ENCODE measurements at places on chromosomes 16 and 17.

- DNase-seq: no peak
Measured at GRCh38 chr16:56870276-56870888, 5.4 kb downstream of the SLC12A3 start.

GRCh38 chr16:4550591-4550990 is 5.5 kb upstream of the C16orf96 start:
- DNase-seq: no peak

- DNase-seq: no peak
Measured at GRCh38 chr16:4519274-4520058, 19.1 kb downstream of the CDIP1 start.

DNA sequence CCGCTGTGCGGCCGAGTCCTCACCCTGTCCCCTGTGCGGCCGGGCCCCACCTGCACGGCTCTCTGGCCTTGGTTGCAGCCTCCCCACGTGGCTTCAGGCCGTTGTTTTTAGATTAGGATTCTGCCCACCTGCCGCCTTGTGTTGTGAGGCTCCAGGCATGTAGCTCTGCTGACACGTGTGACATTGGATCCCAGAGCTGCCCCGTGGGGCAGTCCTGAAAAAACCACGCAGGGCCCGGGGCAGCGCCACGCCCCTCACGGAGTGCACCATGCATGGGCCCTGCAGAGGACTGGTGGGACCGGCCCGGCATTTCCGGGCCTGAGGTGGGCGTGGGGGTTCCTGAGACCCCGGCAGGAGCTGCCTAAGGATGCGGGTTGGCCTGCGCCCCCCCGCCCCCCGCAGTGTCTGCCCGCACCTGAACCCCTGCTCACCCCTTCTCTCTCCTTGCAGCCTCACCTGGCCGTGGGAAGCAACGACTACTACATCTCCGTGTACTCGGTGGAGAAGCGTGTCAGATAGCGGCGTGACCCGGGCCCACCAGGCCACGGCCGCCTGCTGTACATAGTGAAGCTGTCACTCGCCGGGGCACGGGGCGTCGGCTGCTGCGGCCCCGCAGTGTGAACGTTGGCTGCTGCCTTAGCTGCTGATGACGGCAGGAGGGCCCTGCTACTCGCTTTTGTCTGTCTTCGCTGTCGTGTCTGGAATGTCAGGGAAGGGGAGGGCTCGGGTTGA is 27.7 kb upstream of the CHMP6 start:
- no peak for DNase-seq

DNA sequence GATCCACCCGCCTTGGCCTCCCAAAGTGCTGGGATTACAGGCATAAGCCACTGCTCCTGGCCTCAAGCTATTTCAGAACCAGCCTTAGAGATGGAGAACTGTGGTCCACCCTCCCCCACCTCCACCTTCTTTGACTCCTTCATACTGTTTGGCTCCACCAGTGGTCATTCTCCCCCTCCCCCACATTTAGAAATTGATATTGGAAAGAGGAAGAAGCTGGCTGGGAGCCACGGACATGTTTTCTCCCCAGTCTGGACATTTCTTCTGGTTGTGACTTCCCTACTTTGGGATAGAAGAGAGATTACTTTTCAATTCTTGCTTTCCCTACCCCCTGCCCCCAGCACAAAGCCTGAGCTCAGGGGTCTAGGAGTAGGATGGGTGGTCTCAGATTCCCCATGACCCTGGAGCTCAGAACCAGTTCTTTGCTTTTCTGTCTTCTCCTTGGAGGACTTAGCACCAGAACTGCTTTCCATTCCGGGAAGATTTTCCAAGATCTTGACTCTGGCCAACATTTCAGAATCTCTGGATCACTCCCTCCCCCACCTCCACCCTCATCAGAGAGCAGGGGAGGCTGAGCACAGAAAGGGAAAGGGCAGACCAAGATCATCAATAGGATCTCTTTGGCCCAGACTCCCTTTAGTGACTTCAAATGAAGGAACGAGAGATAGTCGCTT is 16.3 kb downstream of the CAVIN1 start:
- no peak for DNase-seq

GRCh38 chr17:69401251-69401650 is 13.2 kb upstream of the MAP2K6 start:
- DNase-seq: no peak

- no peak for DNase-seq
Measured at GRCh38 chr17:43931062-43931571, 11.2 kb downstream of the PPY start.

DNA sequence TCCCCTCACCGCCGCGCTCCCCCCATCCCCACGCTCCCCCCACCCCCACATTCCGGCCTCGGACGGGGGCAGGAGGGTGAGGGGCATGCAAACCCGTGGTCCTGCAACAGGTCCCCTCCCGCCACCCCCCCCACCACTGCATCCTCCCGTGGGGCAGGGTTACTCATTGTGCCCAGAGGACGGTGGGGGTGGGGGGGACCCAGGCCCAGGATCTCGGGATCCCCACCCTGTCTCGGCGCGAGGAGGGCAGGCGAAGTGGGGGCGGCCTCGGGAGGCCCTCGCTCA is 8.5 kb downstream of the SLC22A31 start:
- DNase-seq: no peak

DNA sequence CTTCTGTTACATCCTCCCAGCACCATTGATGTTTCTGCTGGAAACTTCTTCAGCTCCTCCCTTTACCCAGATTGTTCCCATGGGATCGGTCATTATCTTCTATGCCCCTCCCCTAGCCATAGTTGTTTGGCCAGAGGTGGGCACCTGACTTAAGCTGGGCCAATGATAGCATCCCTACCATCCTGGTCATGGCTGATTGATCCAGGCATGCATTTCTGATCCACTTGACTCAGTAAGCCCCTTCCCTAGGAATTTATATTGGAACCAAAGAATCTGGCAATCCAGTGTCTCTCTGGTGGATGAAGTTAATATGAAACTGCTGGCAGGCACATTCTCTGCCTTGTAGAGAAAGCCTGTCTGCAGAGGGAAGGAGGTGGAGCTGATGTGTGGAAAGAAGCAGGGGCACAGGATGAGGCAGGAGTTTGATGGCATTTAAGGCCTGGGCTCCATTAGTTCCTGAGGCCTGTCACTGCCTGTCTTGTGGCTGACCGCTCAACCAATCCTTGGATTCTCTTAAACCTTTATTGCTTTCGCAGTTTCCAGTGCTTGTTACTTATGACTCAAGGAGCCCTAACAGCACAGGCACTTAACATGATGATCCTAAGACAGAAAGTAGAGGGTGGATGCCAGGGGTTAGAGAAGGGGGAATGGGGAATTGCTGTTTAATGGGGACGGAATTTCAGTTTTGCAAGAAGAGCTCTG is 152.4 kb downstream of the ABCC12 start:
- DNase-seq: no peak

GRCh38 chr16:83510906-83511305 is 296.9 kb upstream of the HSBP1 start:
- no peak for DNase-seq

DNA sequence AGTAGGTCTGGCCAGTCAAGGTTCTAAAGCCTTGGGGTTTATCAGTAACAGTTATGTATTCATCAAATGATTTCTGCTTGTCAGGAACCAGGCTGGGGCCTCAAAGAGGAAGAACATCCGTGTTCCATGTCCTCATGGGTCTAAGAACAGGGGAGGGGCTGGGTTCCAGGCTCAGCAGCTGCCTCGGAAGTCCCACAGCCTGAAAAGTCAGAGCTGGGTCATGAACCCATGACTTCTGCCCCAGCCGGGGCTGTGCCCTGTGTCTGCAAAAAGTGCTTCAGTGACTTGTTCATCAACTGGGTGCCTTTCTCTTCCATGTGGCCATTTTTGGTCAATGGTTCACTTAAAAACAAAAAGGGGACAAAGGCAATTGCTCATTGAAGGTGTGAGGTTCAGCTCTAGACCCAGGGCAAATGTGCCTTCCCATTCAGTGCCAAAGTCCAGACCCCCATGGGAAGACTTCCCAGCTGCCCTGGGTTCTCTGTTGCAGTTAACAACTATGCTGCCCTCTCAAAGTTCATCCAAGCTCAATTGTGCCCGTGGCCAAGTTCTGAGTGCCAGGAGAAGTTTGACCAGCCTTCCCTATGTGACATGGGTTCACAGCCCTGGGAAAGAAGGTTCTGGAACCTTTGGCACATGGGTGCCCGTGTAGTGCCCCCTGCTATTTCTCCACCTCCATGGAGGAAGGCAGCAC is 18.5 kb downstream of the TBKBP1 start:
- no peak for DNase-seq

GRCh38 chr17:30173649-30174048 is 57.0 kb downstream of the NSRP1 start:
- no peak for DNase-seq

GRCh38 chr16:74570412-74571301 is 36.3 kb downstream of the GLG1 start:
- no peak for DNase-seq

DNA sequence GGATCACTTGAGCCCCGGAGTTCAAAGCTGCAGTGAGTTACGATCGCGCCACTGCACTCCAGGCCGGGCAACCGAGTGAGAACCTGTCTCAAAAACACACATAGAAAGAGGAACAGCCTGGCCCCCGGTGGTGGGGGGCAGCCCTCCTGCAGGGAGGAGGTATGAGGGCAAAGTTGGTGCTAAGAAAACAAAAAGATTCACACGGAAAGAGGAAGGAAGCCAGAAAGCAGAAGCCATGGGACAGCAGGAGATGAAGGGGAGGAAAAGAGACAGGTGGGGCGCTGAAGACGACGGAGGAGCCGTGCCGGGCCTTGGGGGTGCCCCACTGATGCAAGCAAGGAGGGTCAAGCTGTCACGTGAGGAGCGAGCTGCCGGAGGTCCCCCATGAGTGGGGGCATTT is 8.2 kb upstream of the C16orf74 start:
- DNase-seq: no peak

DNA sequence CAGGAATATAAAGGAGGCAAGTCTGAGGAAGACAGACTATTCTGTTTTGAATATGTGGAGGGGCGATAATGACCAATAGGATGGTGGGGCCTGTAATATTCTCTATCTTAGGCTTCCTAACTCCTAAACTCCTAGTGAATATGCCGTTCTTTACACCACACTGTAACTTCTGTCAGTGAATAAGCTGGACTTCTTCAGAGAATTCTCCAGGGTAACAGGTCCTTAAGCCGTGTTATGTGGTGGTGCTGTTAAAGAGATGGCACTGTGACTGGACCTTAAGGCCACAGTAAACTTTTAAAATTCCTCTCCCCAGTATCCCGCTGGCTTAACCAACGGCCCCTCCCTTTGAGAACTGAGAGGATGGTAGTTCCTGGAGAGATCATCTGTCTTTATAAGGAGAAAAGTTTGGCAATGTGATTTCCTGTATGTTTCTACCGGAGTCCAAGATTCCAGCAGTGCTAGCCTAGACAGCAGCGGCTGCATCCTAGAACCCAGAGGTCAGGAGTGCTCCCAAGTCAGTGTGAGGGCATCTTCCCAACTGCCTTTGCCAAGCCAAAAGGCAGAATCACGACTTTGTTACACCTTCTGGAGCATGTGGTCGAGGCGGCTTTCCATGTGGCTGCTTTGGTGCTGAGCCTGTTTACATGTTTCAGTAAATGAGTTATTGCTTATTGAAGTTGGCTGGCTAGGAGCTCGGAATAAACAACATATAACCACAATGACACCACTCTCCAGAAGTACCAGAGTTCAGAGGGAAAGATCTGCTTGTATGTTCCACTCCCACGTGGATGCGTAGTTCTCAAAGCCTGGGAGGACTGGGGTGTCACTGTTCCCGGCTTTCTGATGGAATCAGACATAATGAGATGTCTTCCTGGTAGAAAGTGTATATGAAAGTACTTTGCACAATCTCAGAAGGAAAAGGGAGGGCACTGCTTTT is 41.0 kb downstream of the TUBD1 start:
- no peak for DNase-seq

DNA sequence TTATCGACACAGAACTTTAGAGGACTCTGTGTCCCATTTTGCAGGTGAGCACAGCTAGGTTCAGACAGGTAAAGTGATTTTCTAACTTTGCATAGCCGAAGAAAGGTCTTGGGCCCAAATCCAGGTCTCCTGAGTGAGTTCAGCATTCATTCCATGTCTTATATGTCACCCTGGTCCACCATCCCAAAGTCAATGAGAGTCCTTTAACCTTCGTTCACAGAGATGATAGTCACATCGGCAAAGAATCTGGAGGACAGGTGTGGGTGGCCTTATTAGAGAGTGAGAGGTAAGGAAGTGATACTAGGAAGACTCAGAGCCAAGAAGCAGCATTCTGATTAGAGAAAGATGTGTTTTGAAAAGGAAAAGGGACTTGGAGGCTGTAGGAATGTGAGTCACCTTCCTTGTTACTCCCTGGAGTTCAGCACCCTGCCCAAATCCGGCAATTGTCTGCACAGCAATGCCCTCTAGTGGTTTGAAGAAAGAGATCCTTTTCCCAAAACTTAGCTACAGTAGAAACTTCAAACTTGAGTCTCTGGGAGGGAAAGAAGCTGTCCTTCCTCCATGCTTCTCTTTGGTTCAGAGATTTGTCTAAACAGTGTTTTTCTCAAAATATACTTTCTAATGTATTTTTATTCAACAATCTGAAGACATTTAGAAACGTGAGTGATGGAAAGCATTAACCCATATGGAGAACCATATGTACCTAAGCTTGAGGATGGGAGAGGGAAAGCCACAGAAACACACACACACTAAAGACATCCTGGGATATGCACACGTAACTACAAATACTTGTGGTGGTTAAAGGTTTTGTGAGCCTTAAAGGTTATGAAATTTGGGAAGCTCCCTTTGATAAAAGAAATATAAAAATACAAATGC is 96.4 kb upstream of the SHISA6 start:
- no peak for DNase-seq

- no peak for DNase-seq
Measured at GRCh38 chr16:55773859-55774549, 58.9 kb downstream of the CES1 start.

DNA sequence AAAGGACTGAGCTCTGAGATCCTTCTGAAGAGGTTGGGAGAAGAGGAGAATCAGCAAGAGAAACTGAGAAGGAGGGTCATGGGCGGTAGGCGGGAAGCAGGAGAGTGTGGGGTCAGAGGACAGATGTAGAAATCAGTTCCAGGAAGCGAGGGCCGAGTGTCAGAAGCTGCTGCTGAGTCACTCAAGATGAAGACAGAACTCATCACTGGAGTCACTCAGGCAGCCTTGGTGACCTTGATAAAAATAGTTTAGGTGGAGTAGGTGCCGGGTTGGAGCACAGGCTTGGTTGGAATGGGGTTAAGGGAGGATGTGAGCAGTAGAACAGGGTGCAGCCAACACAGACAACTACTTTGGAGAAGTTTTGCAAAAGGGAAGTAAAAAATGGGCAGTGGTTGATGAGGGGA is 6.1 kb upstream of the ITGAM start:
- peak; percentile 54 for DNase-seq

- DNase-seq: no peak
Measured at GRCh38 chr16:57016301-57016700, 26.9 kb downstream of the NLRC5 start.

DNA sequence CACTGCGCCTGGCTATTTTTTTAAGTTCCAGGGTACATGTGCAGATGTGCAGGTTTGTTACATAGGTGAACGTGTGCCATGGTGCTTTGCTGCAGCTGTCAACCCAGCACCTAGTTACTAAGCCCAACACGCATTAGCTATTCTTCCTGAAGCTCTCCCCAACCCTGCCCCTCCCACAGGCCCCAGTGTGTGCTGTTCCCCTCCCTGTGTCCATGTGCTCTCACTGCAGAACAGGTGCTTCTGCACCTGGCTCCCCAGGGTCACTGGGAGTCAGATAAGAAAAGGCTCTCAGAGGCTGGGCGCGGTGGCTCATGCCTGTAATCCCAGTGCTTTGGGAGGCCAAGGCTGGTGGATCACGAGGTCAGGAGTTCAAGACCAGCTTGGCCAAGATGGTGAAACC is 6.2 kb downstream of the HASPIN start:
- no peak for DNase-seq

- DNase-seq: no peak
Measured at GRCh38 chr16:60031740-60032139, 1297.6 kb upstream of the GOT2 start.
